ENCODE measurements at places on chromosomes 7 and 10.

- DNase-seq: no peak
These were observed 70.4 kb downstream of the LYZL2 start for GRCh38 chr10:30559180-30559579.

DNA sequence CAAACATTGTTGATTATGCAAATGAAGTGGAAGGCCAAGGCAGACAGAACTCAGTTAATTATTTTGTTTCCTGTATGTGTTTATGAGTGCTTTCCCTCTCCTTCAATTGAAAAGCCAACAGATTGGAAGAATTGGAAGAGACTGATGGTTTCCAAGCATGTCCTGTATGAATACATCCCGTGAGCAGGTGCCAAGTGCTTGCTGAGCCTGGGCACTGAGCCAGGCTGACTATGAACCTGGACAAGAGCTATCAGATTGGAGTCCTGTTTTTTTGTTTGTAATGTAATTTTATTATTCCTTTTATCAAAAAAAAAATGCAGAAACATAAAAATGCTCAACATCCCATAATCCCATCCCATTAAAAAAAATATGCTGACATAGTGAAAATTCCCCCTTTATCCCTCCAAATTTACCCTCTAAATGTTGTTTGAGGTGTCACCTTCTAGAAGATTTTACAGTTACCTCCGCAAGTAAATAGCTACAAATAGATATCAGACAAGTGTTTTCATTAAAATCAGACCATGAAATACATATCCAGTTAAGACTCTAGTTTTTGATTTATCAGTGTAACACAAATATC is 449.5 kb downstream of the GRID1 start:
- DNase-seq: no peak

- DNase-seq: no peak
These were observed 109.1 kb downstream of the DNAJB6 start for GRCh38 chr7:157445956-157446295.

DNA sequence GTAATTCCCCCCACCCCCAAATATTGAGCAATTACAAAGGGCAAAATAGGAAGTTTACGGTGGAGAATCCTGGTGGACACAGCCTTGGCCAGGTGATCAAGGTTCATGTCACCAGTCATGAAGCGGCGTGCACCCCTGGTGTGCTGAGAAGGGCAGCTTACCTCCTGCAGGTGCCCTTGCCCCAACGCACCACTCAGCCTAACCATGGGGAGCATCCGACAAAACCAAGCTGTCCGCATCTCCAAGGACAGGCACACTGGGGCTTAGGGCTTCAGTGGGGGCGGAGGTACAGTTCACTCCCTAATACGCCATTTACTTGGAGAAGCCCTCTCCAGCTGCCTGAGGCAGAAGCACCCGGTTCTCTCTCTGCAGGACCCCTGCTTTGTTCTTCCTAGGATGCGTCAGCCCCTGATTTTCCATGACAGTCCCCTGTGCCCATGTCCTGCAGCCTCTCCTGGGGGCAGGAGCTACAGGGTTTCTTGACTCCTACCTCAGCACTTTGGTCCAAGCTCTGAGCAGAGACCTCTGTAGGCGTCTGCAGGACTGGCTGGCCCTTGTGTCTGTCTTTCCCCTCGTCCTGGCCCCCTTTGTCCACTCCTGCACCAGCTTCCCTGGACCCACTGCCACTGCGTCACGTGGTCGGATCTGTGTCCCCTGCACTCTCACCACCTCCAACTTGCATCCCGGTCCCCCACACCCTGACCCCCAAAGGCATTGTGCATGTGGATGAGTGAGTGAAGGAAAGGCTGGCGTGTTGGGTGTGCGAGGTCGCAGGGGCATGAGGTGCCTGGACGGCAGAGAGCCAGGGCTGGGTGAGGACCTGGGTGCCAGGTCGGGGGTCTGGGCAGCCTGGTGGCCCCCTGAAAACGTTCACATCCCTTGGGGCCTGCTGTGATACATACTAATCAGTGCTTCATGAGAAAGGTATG is 113.7 kb downstream of the LHPP start:
- DNase-seq: peak; percentile 50

DNA sequence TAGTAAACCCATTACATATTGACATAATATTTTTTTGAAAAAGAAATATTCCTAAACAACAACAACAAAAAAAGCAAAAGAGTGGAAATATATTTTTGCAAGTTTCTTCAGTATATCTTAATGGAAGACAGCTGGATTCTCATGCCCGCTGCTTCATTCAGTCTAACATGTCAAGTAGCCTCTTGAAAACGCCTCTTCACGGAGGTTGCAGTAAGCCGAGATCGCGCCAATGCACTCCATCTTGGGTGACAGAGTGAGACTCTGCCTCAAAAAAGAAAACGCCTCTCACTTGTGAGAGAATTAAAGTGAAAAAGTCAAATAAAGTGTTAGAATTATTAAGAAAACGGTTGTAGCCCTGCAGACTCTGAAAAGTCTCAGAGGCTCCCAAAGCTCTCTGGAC is 1.3 kb downstream of the CUTC start:
- DNase-seq: no peak

DNA sequence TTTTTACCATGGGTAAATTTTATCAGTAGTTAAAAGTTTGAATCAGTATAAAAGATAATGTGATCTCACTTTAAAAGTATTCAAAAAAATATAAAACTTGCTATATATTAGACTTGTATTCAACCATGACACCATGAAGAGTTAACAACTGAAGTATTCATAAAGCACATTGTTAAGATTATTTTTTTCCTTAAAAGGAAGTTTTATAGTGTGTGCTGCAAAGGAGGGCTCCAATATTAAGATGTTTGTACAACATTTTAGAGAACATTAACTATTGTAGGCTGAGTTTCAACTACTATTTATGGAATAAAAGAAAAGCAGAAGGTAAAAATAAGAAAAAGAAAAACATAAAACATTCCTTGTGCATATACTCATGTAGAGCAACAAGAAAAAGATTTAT is 24.5 kb upstream of the CUBN start:
- DNase-seq: no peak

- DNase-seq: no peak
These were observed 64.4 kb upstream of the ADGRA1 start for GRCh38 chr10:133023216-133023843.

GRCh38 chr7:46933596-46933995 is 648.3 kb downstream of the TNS3 start:
- no peak for DNase-seq

DNA sequence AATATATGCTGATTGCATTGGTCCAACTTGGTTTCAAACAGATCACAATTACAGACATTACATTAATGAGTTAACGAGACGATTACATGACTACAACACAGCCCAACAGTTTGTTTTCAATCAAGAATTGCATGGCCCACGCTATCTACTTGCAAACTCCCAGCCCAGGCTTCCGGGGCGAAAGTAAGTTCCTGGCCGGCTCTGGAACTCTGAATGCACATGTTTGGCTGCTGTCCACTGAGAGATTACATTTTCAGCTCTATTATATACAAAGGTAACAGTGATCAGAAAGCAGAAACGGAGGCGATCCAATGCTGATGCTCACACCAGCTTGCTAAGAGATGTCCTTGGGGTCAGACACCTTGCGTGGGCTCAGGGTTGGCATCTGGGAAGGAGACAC is 206.3 kb downstream of the FANK1 start:
- DNase-seq: no peak

GRCh38 chr10:63427013-63427412 is 38.8 kb downstream of the JMJD1C start:
- no peak for DNase-seq

GRCh38 chr10:105658696-105659095 is 1017.6 kb downstream of the SORCS3 start:
- no peak for DNase-seq

DNA sequence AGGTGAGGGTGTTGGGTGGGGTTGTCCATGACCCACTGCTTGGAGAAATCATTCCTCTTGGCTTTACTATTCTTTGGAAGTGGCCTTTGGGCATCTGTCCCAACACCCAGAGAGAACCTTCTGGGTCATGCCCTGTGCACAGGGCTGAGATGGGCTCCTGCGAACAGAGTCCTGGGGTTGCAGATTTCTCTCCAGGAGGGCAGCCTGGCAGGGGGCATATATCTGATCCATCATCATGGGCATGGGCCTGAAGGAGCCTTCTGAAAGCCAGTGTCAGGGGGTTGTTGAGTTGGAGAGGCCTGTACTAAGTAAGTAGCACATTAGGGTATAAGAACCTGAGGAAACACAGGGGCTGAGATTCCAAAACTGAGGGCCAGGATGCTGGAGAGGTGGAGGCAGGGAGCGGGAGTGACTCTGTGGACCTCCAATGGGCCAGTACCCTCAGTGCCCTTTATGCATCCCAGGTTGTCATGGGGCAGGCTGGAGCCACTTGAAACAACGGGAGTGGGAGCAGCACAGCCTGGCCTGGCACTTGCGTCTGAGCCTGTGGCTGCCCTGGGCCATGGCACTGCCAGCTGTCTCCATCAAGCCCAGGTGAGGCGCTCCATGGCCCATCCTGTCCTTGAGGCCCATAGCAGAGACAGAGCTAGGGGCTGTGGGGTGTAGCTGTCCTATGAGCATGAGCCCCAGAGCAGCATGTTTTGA is 203.7 kb downstream of the GRID1 start:
- DNase-seq: no peak

- DNase-seq: no peak
These were observed 27.0 kb downstream of the AOC1 start for GRCh38 chr7:150879345-150879744.

- no peak for DNase-seq
These were observed 296.3 kb upstream of the NPSR1 start for GRCh38 chr7:34361663-34362250.

DNA sequence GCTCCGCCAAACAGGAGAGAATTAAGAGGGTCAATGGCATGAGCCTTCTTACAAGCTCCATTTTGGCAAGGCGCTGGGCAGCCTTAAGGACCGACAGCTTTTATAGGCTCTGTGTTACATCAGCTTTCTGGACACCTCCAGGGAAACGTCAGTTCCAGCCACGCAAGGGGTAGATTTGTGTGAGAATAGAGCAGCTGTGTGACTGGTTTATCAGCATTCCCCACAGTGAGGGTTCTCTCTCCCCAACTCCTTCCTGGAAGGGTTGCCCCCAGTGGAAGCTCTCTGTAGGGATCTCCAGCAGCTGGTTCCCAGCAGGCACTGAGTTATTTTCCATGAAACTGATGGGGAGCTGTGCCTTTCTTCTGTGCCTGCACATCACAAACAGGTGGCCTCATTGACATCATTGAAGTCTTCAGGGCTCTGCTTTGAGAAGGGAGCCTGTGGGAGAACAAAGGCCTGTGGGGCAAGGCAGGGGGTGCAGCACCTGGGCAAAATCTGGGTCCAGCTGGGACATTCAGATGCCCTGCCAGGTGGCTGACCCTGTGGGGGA is at the start of gene CUZD1:
Gene CUZD1, minus strand, starts transcription at position 75 of the 550 bp plus-strand sequence. Its CDS starts 14 bp downstream, at position 61.
- DNase-seq: peak; percentile 61

DNA sequence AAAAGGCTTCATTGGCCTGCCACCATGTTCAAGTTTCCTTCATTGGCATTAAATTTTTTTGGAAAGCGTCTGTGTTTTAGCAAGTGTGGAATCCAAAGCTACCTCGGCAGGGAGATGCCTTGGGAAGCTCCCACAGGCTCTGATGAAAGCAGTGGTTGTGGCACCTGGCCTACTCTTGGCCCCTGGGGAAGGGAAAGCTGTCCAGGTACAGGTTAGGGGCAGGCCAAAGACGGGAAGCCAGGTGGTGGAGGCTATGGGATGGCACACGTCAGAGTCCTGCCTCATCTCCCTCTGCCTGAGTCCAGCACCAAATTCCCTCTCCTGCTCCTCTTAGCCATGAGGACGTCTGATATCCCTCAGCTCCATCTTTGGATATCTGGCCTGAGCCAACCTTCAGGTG is 49.7 kb downstream of the C10orf120 start:
- DNase-seq: no peak

DNA sequence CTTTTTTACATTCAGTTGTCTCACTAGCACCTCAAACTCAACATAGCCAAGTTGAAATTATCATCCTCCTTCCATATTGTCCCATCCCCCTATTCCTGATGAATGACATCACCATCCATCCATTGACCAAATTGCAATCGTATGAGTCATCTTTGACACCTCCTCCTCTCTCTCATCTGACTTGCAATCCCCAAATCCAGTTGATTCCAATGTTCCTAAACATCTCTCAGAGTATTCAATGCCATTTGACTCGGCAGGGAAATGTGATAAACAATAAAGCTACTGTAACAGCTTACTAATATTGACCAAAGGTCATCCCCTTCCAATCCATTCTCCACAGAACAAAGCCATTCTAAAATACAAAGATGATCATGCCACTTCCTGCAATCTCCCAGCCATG is 1047.8 kb downstream of the NRG3 start:
- no peak for DNase-seq

DNA sequence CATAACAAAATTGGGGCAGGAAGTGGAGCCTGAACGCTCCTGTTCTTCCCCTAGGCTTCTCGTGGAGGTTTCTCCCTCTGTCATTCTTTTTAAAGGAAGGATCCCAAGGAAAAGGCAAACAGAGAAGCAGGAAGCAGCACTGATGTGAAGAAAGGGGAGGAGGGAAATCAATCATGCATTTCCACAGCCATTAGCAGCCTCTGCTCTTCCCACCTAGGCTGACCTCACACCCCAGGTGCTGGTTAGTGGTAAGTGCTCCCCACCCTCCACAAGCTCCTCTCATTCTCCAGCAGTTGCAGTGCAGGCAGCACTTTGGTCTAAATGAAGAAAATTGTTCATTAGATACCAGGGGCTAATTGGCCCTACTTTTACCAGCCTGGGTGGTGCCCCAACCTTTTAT is 2.6 kb downstream of the CRHR2 start:
- DNase-seq: no peak

DNA sequence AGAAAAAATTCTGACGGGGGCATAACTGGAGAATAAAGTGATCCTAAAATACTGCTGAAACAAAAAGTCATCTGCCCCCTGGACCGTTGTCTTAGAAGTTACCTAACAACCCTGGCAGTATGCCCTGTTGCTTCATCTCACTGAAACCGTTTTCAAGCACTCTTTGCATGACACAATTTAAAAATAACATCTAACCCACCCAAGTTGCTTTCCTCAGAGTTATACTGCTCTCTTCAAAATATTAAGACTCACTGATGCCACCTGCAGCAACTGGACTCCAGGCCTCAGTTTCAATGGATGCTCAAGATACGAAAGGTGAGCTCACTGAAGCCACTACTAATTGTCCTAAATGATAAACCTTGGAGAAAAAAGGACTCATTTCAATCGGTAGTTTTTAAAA is 57.4 kb downstream of the CDK6 start:
- DNase-seq: no peak

- DNase-seq: no peak
These were observed 231.3 kb downstream of the MDFIC start for GRCh38 chr7:115153176-115153575.

DNA sequence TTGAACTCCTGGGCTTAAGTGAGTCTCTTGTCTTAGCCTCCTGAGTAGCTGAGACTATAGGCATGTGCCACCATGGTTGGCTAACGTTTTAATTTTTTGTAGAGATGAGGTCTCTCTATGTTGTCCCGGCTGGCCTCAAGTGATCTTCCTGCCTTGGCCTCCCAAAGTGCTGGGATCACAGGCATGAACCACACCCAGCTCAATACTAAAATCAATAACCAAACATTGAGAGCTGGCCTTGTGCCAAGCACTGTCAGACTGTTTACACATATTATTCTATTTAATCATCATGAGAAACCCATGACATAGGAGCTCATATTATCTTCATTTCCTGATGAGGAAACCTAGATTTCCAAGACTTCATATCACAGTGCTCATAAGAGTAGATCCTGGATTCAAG is 251.2 kb downstream of the BAMBI start:
- DNase-seq: no peak

GRCh38 chr7:43485580-43485979 is 97.3 kb upstream of the STK17A start:
- DNase-seq: no peak

GRCh38 chr10:30466445-30466844 is 32.5 kb downstream of the MAP3K8 start:
- DNase-seq: no peak

Data from H7 (cell line).